Activated T-helper 1 cell treated with anti-CD3 and anti-CD28 coated beads, Interleukin-2, amount 50 U/mL, for 16 hours (primary cell): ENCODE measurements at places on chromosomes 3 and 15.

GRCh38 chr3:58188921-58189451, 21.8 kb downstream of the DNASE1L3 start:
- DNase-seq, result no peak

DNA sequence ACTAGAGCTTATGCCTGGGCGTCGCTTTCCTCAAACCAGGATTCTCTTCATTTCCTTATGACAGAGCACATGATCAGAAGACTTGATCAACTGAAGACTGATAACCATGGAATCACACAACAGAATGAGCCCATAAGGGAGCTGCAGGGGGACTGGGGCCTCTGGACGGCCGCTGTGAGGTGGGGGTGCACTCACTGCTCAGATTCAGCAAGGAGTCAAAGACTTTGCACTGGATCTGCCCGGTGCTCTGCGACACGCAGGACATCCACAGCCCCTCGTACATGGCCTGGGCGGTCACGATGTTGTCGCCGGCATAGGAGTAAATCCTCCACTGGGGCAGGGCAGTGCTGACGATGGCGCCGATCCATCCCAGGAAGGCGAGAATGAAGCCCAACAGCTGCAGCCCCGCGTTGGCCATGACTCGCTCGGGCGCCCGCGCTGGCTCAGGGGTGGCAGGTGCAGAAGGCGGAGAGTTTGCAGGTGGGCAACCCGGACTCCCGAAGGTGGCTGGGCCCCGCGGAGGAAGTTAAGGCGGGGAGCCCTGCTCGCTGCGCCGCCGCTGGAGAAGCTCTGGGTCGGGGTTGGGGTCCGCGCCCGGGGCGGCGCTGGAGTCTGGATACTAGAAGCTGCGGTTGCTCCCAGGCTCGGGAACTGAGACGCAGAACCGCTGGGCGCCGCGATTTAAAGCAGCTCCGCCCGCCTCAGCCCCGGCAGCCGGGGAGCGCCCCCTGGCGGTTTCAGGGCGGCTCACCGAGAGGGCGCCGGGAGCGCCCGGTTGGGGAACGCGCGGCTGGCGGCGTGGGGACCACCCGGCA, at the start of gene CLDN1:
Gene CLDN1 (minus strand): TSS at position 658 of the 815 bp plus-strand sequence. CDS start 240 bp downstream, at position 418.
- peak; percentile 50 for DNase-seq

GRCh38 chr3:160876643-160877042, 120.6 kb downstream of the PPM1L start:
- DNase-seq, result no peak

GRCh38 chr3:23161896-23162570, 41.1 kb upstream of the UBE2E2 start:
- no peak for DNase-seq

- no peak for DNase-seq
Measured at GRCh38 chr15:66019368-66019767, 150.1 kb downstream of the RAB11A start.

GRCh38 chr15:64355944-64356709, at the start of gene CSNK1G1:
Gene CSNK1G1, minus strand, starts transcription at chr15:64356173. Its CDS starts 55,674 bp downstream, at chr15:64300499.
- peak; percentile 90 for DNase-seq
